ENCODE measurements at places on chromosomes 2 and 18.

- no peak for DNase-seq
Observed at GRCh38 chr2:230129343-230129742, 60.6 kb upstream of the SLC16A14 start.

GRCh38 chr2:56801214-56801613, 617.4 kb downstream of the CCDC85A start:
- no peak for DNase-seq

GRCh38 chr2:235043762-235044500, 92.1 kb downstream of the SH3BP4 start:
- DNase-seq = peak; percentile 59

GRCh38 chr18:77063260-77063659, 69.3 kb downstream of the MBP start:
- DNase-seq = no peak
